ENCODE measurements at places on chromosomes 12 and 14.

DNA sequence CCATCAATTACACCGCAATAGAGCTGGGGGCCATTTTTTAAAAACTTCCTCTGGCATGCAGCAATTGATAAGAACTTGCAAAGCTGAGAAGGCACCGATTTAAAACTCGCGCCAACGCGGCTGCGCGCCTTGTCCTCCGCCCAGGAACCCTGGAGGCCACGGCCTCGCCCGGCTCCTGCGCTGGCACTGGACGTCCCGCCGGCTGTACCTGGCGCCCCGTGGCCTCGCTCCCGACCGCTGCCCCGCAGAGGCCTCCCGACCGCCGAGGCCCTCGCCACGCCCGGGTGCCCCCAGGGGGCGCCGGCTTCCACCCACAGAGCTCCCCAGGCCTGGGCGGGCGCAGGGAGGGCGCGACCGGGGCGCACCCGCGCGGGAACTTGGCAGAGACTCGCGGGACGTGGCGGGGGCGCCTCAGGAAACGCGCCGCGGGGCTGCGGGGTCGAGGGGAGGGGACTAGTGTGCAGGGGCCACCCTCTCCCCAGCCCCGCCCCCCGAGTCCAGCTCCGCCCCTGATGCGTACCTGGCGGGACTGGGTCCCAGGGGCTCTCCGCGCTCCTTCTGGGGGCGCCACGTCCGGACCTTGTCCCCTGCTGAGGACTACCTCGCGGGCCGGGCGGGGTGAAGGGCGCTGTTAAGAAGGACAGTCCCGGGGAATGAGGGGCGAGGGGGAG, 65.7 kb downstream of the TNFAIP2 start:
- no peak for DNase-seq

DNA sequence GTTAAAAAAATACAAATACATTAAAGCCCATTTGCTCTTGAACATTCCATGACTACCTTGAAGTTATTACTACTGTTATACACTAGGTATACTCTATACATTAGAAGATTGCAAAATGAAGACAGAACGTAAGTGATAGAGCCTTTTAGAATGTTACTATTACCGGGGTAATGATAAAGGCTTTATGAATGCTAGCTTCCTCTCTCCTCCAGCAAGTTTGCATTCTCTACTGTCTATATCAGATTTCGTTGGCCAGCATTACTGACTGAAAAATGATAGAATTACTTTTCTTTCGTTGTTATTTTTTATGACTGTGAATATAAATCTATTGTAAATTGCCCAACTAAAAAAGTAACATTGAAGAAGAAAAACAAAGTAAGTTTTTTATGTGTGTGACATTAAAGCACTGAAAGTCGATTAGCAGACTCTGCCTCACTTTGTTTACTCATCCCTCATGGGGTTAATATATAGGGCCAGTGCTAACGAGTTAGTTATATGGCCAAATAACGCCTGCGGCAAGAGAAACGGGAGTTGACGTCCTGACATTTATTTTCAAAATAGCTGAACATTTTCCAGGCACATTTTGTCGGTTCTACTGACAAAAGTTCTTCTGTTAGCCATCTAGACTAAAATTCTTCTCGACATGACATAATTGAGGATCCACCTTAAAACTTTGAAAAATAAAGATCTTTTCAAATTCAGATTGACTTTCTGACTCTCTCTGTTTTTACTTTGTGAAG, 163.8 kb upstream of the KITLG start:
- no peak for DNase-seq

- DNase-seq: no peak
Measured at GRCh38 chr12:109641422-109641821, 67.8 kb downstream of the MVK start.

DNA sequence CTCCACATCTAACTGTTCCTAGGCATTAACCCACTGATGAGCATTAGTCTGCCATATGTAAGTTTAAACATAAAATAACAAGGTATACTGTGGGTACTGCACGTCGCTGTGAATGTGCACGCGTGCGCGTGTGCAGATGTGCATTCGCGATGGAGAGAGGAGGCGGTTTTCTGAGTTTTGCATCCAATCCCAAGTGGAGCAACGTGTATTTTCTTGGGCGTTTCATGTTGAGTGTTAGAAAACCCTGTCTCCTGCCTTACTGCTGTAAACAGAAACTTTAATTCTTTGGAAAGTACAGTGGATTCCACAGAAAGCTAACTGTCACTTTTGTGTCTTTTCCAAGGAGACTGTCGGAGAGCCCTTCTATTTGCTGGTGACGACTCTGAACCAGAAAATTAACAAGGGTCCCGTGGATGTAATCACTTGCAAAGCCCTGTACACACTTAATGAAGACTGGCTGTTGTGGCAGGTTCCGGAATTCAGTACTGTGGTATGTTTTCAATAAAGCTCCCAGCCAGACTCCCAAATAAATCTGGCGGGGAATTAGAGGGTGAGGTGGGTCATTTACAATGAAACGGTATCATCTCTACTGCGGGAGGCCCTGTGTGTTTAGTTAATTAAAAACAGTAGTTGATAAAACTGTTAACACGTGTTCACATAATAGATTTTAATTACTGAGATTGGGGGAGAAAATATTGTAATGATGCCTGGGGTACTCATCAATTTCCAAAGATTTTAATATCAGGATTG, 116.5 kb downstream of the PLXNC1 start:
- no peak for DNase-seq

GRCh38 chr14:28756884-28757570, 9.6 kb upstream of the FOXG1 start:
- DNase-seq: peak; percentile 2

DNA sequence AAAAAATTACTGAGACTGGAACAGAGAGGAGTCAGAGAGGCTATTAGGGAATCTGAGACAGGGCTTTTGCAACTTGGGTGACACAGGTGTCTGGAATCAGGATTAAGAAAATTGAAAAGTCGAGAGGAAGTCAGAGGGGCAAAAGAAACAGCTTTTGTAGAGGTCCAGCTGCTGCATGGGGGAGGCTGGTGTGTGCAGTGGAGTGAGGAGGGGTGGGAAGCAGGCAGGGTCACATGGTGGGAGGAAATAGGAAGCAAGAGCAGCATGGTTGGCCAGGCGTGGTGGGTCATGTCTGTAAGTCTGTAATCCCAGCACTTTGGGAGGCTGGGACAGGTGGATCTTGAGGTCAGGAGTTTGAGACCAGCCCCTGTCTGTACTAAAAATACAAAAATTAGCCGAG, 69.7 kb upstream of the VRK1 start:
- DNase-seq: no peak

DNA sequence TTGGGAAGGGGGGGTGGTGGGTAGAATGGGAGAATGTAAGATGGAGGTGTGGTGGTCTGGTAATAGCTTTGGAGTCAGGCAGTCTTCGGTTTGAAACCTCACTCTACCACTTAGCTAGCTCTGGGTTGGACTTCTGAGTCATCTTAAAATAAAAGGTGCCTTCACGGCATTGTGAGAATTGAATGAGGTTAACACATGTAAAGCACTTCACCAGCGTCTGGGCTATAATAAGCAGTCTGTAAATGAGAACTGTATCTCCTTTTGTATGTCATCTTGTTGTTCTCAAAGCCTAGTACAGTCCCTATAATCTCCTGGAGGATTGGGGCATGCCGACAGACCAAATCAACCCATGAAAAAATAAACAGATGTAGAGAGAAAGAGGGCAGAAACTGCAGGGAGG, 11.2 kb downstream of the C2CD5 start:
- no peak for DNase-seq

GRCh38 chr14:25090256-25090655, 40.3 kb upstream of the STXBP6 start:
- no peak for DNase-seq

DNA sequence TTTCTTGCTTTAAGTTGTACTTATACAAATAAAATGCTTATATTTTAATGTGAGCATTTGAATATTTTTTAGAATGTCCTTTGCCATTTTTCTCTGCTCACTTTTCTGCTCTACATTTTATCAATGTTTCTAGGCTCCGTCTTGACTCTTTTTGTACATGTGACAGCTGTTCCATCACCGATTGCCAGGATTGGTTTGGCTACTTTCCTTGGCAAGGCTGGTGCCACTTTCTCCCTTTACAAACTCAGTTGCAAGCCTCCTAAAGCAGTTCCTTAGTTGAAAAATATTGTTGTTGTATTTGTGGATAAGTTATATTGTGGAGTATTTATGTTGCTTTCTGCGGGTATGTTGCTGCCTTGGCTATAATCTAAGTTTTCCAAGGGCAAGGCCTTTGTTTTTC, 63.4 kb downstream of the DACT1 start:
- DNase-seq: no peak

DNA sequence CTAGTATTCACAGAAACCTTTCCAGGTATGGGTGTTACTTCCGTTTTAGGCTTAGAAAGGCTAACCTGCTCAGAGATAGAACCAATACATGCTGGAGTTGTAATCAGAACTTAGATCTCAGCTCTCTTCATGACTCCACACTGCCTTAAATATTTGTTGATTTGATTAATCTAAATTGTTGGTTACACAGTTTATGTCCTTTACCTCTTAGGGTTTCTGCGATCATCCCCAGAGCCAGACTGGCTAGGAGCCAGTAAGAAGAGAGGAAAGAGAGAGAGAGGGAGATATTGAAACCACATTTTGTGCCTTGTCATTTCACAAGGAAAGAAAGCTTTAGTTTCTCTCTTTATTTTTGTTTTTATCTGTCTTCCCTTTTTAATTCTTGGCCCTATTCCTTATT, 16.8 kb upstream of the MGP start:
- DNase-seq: no peak

DNA sequence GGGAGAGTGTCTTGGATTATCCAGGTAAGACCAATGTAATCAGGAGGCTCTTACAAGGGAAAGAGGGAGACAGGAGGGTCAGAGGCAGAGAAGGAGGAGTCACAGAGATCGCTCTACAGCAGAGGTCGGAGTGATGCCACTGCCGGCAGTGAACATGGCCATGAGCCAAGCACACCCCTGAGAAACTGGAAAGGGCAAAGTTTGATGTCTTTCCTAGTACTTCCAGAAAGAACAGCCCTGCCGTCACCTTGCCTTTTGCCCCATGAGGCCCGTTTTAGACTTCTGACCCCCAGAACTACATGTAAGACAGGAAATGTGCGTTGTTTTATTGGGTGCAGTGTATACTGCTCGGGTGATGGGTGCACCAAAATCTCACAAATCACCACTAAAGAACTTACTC, 133.7 kb downstream of the CALM1 start:
- no peak for DNase-seq

- DNase-seq: peak; percentile 91
Measured at GRCh38 chr14:76918782-76919394, 92.7 kb downstream of the LRRC74A start.

- DNase-seq: no peak
Measured at GRCh38 chr12:98151105-98151590, 364.2 kb upstream of the TMPO start.

GRCh38 chr14:94779713-94780112, 9.8 kb upstream of the GSC start:
- no peak for DNase-seq

DNA sequence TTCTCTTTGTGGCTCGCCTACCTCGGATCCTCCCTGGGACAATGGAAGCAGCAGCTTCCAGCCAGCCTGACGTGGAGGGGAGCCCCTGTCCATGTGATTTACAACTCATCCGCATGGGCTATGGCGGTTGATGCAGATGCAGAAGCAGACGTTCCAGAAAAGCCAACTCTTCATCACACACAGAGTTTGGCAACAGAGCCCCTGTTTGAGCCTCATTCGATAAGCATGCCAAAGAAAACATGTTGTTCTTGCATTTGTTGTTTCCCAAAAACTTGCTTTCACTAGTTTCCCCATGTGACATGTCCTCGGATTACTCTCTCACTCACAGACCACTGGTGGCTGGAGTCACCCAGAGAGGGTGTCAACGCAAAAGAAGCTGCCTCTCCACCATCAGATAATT, 16.4 kb upstream of the TC2N start:
- no peak for DNase-seq

DNA sequence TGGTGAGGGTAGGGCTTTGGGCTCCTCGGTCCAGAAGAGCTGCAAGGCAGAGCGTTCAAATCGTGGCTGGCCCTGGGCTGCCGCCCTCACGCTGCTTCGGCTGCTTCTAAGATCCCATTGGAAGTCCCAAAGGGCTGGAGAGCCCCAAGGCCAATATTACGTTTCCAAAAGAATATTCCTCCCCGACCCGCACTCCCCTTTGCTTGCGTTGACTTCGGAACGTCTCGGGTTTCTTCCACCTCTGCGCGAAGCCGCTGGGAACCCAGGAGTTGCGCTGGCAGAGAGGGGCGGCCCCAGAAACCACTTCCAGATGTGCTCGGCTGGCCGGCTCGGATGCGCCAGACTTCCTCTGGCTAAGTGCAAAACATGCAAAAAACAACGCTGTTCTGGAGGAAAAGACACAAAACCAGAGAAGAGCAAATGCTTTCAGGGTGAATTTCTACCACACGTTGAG, at the start of gene GLT8D2:
Gene GLT8D2 (minus strand): TSS at position 285 of the 454 bp plus-strand sequence. CDS start 30,539 bp downstream, outside the sequence.
- peak; percentile 34 for DNase-seq

DNA sequence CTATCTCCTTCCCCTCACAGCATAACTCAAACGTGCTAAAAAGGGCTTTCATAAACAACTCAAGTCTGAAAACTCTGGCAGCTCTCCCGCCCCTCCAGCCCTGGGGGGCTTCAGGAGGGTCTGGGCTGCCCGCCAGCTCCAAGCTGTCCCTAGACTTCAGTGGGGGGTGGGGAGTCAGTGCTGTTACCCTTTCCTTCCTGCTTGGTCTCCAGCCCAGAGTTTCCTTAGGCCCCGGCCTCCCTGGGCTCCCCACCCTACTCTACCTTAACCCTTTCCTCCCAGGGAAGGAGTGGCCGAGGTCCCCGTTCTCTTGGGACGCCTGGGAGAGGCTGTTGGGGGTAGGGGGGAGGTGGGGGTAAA, 530 bp upstream of the NYNRIN start:
- no peak for DNase-seq

- DNase-seq: no peak
Measured at GRCh38 chr14:54730156-54730961, 163.4 kb downstream of the SAMD4A start.

- no peak for DNase-seq
Measured at GRCh38 chr12:49776413-49776812, 35.1 kb downstream of the TMBIM6 start.

DNA sequence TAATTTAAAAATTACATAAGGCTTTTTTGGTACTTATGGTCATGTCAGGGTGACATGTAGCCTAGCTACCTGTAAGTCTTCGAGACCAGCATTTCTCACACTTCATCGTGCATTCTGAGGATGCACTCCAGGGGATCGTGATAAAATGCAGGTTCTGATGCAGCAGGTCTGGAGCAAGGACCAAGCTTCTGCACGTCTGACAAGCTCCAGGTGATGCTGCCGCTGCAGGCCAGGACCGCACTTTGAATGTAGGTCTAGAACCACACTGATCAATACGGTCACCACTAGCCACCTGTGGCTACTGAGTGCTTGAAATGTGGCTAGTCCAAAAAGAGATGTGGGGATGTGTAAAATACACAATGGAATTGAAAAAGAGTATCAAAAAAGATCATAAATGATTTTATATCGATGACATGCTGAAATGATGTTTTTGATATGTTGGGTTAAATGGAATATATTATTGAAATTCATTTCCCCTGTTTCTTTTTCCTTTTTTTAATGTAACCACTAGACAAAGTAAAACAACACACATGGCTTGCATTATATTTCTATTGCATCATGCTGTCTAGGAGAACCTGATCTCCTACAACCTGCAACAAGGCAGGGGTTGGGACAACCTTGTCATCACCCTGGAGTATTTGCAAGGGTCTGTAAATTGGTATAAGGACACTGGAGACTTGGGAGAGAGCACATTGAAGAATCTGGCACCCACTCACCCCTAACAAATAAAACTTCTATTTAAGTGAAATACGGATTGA, 142.4 kb downstream of the DPF3 start:
- no peak for DNase-seq
